HCEC 1CT (cell line): ENCODE measurements at places on chromosomes 16 and 17.

DNA sequence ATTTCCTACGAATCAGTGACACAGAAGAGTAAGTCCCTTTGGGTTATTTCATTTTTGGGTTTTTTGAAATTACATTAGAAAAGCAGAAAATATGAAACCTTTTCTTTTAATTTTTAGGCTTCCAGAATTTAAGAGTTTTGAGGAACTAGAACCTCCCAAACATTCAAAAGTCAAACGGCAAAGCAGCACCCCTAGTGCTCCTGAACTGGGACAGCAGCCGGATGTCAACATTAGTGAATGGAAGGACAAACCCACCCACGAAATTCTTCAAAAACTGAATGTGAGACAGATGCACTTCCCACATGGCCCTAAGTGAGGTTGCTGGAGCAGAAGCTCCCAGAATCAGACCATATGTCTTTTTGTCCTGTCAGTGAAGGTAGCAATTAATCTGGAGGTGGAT is 199.4 kb downstream of the PHKB start:
- DNase-seq = no peak

DNA sequence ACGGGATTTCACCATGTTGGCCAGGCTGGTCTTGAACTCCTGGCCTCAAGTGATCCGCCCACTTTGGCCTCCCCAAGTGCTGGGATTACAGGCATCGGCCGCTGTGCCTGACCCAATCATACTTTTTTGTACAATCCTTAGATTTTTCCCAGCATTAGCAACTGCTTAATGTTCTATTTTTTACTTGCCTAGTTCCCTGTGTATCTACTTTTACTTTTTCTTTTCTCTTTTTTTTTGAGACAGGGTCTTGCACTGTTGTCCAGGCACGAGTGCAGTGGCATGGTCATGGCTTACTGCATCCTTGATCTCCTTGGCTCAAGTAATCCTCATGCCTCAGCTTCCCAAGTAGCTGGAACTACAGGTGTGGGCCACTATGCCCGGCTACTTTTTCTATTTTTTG is 9.5 kb downstream of the GRB2 start:
- no peak for DNase-seq

GRCh38 chr17:64499805-64500486 is 3.1 kb upstream of the POLG2 start:
- DNase-seq = peak; percentile 16

DNA sequence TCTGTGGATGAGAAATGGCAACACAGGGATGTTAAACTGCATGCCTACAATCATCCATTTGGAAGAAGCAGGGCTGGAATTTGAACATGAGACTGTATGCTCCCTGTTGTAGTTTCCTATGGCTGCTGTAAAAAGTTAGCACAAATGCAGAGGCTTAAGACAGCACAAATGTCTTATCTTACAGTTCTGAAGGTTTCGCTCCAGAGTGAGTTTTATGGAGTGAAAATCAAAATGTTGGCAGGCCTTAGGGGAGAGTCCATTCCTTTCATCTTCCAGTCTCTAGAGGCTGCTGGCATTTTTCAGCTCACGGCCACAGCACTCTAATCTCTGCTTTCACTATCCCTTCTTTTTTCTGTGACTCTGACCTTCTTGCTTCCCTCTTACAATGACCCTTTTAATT is 660.1 kb downstream of the WWOX start:
- DNase-seq = no peak

- no peak for DNase-seq
These were observed 41.3 kb upstream of the DNAH17 start for GRCh38 chr17:78618264-78619066.

GRCh38 chr17:76569607-76570279 is 15.9 kb downstream of the ST6GALNAC2 start:
- no peak for DNase-seq

DNA sequence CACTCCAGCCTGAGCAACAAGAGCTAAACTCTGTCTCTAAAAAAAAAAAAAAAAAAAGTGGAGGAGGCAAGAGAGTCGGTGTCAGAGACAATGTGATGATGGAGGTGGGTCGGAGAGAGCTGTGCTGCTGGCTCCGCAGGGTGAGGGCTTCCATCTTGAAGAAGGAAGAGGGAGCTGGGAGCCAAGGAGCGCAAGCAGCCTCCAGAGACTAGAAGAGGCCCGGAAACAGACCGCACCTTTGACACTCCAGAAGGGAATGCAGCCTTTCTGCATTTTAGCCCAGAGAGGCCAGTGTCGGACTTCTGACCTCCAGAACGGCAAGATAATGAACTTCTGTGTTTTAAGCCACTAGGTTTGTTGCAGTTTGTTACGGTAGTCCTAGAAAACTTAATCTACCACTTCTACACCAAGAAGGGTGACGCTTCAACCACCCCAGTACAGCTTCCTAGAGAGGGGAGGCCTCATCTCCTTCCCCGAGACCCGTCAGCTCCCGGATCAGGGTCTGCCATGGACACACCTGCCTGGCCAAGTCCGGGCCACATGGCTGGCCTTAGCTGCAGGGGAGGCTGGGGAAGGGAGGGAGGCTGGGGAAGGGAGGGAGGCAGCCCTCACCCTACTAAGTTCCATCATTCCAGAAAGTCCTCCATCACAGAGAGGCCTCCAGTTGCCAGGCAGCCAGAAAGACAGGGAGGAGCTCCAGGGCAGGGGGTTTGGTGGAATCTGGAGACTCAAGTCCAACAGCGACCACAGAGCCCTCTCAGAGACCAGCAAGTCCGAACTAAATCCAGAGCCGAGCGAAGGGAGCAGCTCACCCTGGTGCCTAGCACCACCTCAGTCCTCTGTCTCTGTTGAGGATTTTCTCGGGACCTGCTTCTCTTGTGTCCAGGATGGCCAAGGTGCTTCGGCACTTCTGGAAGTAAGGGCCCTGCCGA is 13.2 kb upstream of the RBFOX3 start:
- no peak for DNase-seq

- DNase-seq = no peak
These were observed 18.2 kb upstream of the RSL1D1 start for GRCh38 chr16:11869353-11870228.

GRCh38 chr16:89709166-89709565 is 7.7 kb upstream of the SPATA2L start:
- no peak for DNase-seq

DNA sequence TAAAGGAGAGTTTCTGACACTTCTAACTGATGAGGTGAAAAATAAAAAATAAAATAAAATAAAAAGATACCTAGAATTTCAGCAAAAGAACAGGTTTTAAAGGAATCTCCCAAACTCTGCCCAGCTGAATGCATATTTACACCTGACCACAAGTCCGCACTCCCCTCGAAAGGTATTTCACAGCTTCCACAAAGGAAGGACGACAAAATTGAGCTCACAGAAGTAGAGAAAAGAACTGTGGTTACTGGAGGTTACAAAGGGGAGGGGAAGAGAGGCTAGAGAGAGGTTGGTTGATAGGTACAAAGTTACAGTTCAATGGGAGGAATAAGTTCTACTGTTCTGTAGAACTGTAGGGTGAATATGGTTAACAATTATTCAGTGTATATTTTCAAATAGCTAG is 5.0 kb downstream of the LITAF start:
- DNase-seq = no peak

DNA sequence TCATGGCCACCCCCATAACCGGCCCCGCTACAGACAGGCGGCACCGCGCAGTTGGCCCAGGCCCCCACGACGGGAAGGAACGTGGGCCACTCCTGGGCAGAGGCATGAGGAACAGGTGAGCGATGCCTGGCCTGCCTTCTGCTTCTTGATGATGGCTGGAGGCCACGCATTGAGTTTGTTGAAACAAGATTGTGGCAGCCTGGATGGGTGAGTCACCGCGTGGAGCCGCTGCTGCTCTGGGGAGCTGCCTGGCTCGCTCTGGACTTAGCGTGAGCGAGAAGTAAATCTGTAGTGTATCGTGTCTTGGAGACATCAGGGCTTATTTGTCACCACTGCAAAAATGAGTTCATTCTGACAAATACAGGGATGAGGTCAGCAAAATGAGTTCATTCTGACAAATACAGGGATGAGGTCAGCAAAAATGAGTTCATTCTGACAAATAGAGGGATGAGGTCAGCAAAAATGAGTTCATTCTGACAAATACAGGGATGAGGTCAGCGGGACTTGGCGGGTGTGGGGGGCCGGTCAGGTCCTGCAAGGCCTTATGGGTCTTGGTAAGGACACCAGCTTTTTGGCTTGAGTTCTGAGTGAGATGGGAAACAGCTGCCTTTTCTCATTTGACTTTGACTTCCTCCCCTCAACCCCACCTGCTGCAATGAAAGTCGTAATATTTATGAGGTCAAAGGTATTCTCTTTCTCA is 93.0 kb downstream of the SEC14L1 start:
- DNase-seq = peak; percentile 95

GRCh38 chr16:3138823-3139426 is 4.1 kb downstream of the ZNF213 start:
- no peak for DNase-seq

GRCh38 chr16:586047-586644 is 3.7 kb upstream of the RAB40C start:
- no peak for DNase-seq

GRCh38 chr16:23907457-23907902 is 71.7 kb downstream of the PRKCB start:
- DNase-seq = no peak

GRCh38 chr17:48314716-48315115 is 115.3 kb downstream of the SKAP1 start:
- no peak for DNase-seq

- DNase-seq = no peak
These were observed 4.7 kb downstream of the SLC22A31 start for GRCh38 chr16:89195521-89196171.

DNA sequence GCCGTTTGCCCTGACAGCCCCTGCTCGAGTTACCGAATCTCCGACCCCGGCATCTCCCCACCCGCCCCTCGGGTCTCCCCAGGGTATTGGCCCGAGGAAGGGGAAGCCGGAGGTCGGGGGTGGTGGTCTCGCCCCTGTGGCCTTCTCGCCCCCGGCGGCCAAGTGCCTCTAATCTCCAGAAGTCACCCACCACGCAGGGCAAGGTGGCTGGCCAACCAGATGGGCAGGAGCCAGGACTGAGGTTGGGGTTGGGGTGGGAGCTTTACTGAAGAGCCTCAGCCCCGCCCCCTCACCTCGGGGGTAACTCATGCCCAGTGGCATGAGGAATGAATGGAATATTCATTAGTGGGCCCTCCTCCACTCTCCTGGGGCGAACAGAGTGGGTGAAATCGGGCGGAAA is 637 bp downstream of the DHRS11 start:
- no peak for DNase-seq

GRCh38 chr16:66549284-66550131 is at the start of gene TK2:
Gene TK2 (minus strand): TSS chr16:66550122. CDS start chr16:66550061, 61 bp downstream.
- peak; percentile 75 for DNase-seq

- peak; percentile 11 for DNase-seq
These were observed 89.7 kb downstream of the MGAT5B start for GRCh38 chr17:76957678-76958464.

DNA sequence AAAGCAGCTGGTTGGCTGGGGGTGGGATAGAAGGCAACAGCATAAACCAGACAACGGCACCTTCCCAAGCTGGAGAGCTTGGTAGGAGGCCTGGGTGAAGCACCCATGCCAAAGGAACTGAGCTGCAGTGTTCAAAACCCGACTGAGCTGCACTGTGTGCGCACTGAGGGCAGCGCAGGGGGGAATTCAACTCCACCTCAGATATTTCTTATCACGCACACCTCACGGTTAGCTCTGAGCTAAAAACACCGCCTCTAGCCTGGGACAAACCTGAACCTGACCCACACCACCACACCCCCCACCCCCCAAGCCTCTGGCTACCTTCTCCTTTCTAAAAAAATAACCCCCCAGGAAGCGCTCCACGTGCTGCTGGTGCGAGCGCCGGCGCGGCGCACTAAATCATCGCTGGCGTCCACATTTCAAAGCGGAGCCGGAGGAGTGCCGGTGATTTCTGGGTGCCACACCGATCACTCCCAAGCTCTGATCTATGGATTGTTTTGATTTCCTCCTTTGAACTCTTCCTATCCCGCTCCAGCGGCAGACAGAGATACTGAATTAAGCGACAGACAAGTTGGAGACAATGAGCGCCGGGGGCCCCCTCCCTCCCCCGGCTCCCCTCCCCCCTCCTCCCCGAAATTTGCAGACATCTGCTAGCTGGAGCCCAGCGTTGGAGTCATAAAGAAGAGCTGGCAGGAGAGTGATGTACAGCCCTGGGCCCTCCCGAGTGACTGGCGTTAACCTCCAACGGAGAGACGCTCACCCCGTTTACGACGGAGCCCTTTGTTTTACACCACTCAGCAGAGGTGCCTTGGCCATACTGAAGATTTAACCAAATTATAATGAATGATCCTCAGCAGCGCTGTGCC is 85.0 kb downstream of the NOG start:
- DNase-seq = no peak

DNA sequence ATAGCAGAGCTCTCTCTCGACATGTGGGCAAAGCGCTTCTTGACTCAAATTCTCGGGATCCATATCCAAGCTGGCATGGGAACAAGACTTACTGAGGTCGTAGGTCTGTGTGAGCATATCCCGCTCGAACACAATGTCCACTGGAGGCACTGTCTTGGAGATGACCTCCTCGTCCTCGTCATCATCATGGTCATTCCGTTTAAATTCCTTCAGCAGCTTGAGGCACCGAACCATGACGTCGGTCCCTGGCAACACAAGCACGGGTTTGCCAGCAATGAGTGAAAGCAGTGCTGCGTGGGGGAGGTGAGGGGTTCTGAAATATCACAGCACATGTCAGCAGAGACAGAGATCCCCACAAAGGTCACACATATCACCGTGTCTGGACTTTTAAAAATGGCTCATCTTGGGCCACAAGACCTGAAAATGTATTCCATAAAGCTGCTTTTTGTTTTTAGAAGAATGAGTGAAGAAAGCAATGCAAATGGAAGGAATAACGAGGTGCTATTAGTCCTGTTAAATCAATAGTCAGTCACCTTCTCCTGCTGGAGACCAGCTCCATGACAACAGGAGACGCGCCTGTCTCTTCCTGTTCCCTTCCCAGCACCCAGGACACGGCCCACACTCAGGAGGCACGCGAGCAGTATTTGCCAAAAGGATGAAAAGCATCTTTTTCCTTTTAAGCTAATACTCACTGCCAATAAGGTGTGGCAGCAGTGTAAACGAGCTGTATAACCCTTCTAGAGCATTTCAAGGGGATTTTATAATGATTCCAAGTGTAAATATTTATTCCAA is 37.9 kb downstream of the GTF3C1 start:
- DNase-seq = no peak

GRCh38 chr16:14364386-14365199 is 265.5 kb downstream of the PARN start:
- DNase-seq = no peak

- no peak for DNase-seq
These were observed 227.4 kb upstream of the GSE1 start for GRCh38 chr16:85385463-85386331.

- DNase-seq = no peak
These were observed 3.0 kb upstream of the ACTG1 start for GRCh38 chr17:81515530-81516041.

DNA sequence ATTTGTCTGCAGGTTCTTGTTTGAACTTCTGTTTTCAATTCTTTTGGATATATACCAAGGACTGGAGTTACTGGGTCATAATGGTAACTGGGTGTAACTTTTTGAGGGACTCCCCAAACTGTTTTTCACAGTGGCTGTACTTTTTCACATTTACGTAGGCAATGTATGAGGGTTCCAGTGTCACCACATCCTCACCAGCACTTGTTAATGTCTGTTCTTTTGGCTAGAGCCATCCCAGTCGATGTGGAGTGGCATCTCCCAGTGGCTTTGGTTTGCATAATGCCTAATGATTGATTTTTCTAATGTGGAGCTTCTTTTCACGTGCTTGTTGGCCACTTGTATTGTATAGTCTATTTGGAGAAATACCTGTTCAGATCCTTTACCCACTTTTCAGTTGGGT is 59.3 kb downstream of the SPECC1 start:
- no peak for DNase-seq

- no peak for DNase-seq
These were observed 431.3 kb downstream of the MAF start for GRCh38 chr16:79169239-79169638.
